ENCODE measurements at places on chromosomes 6 and 20. TPM values are rescaled to one million over a fixed set of nuclear protein-coding genes. Genes with fewer than 3 reads are reported as not detected.

Gene CGA
- 0.49 TPM for total RNA-seq

Gene SRMS
- not detected for total RNA-seq

Gene SAYSD1
- total RNA-seq = 11.8 TPM

Gene CRYBG1
- total RNA-seq = 1.8 TPM

Gene CPXM1
- 2.3 TPM for total RNA-seq

Gene TTLL9
- total RNA-seq = not detected

Gene ZNF311
- 0.35 TPM for total RNA-seq

Gene THBD
- 17.4 TPM for total RNA-seq

Gene RAET1G
- 0.22 TPM for total RNA-seq

Gene SLC32A1
- total RNA-seq = not detected

Gene GABRR1
- total RNA-seq = not detected

Gene RAET1L
- total RNA-seq = not detected

- DNase-seq = no peak
Observed at GRCh38 chr6:70547313-70547712, 19.4 kb upstream of the SDHAF4 start.

GRCh38 chr6:4055420-4056041 is 23.4 kb downstream of the FAM217A start:
- no peak for DNase-seq

DNA sequence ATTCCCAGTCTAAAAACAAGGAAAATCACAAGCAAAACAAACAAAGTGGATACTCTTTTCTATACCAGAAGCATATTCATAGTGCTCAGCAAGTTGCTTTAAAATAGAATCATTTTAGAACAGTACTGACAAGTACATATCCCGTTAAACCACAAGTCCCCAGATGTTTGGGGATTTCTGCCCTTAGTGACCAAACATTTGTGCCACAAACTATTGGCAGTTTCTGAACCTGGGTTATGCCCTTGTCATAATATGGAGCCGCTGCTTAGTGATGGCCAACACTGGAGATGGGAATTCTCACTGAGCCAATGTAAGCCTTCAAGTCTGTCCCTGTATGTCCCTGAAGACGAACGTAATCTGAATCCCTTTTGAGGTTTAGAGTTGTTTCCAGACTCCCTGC is 436.7 kb upstream of the JAG1 start:
- no peak for DNase-seq

- no peak for DNase-seq
Observed at GRCh38 chr6:2799936-2800527, 34.8 kb downstream of the WRNIP1 start.

DNA sequence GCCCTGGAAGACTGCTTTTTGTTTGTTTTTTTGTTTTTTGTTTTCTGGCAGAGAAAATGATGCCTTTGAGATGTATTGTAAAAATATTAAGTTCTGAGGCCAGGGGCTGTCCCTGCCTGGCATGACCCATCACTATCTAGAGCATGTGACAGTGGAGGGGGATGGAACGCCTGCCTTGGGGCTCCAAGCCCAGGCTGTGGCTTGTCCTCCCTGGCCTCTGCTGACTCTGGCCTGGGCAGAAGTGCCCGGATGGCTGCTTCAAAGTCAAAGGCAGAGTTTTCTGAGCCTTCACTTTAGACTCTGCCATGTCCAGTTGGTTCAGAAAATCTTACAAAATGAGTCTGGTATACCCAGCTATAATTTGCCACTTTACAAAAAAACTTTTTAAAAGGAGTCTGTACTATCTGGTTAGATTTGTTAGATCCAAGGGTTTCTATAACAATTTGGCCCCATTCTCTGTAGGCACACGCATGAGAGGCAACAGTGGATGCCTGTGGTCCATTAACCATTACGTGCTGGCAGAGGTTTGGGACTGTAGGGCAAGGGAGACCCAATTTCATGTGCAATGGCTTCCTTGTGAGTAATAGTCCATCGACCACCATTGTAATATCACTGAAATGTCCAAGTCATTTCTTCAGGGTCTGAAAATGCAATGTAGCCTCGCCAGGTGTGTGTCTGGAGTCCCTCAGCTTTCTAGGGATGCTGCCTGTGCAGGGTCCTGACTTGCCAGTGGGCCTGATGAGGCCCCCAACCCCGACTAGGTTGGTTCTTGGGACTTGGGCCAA is 8.3 kb downstream of the PPP1R3G start:
- no peak for DNase-seq

- no peak for DNase-seq
Observed at GRCh38 chr6:134741200-134741536, 208.7 kb downstream of the ALDH8A1 start.

GRCh38 chr6:13427316-13427715 is 60.1 kb downstream of the GFOD1 start:
- DNase-seq = no peak

- DNase-seq = no peak
Observed at GRCh38 chr6:84618836-84619235, 145.6 kb downstream of the TBX18 start.

GRCh38 chr6:114762145-114762544 is 419.3 kb upstream of the HS3ST5 start:
- no peak for DNase-seq

DNA sequence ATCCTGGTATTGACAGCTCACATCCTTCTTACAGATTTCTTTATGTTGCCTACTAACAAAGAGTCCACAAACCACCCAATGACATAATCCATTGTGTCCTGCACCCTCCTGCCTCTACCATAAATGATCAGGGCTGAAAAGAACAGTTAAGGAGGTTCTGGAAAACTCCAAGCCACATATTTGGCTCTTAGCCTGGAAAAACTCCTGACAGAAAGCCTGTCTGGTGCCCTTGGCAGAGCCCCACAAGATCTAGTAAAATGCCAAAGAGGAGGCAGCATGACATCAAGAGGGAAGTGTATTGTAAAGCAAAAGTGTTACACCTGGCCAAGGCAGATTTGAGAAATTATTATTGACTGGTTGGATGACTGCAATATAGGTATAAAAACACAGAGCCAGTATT is 126.4 kb upstream of the VGLL2 start:
- no peak for DNase-seq

GRCh38 chr6:112216662-112217551 is 37.5 kb downstream of the LAMA4 start:
- no peak for DNase-seq

DNA sequence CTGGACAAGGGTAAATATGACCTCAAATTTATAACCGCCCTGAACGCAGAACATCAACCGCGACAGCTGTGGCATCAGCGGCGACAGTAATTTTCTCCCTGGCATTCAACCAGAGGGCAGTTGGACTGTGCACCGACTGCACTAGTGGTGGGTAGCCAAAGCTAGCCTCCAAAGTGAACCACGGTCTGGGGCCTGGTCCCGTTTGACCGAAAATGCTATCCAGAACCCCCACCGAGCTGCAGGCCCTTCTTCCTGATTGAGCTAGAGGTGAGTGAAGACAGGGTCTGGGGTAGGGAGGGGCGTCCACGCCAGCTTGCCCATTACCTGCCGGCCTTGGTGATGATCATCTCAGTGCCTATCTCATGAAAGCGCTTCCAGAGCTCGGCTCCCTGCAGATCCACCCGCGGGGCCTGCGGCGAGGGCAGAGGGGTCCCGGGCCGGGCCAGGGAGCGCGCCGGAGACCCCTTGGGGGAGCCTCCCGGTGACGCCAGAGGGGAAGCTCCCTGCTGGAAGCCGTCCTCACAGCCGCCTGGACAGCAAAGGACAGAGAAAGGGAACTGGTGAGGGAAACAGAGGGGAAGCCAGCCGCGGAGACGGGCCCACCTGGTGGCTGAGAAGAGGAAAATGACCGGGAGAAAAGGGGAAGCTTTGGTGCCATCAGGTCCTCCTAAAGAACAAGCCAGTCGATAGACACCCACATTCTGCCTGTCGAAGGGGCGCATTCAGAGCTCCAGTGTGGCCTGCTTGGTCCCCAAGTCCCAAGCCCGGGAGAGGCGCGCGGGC is 2.0 kb downstream of the TBX18 start:
- DNase-seq = peak; percentile 60

GRCh38 chr6:138559143-138559542 is 59.8 kb upstream of the NHSL1 start:
- no peak for DNase-seq

- no peak for DNase-seq
Observed at GRCh38 chr6:125392682-125393081, 90.9 kb upstream of the HDDC2 start.

GRCh38 chr20:24359321-24360027 is 110.0 kb upstream of the SYNDIG1 start:
- DNase-seq = no peak

DNA sequence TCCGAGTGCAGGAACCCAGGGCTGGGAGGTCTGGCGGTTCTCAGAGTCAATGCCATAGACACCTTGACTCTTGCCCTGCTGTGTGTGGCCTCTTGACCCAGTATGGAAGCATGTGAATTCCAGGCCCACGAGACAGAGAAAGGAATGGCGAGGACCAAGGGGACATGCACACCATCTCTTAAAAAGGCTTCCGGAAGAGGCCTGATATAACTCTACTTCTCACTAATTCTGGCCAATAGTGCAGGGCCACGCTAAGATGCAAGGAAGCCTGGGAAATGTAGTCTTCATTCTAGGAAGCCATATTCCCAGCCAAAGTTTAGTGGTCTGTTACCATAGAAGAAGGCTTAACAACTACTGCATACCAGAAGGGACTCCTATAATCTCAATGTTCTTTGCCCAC is 177.0 kb upstream of the KCNG1 start:
- no peak for DNase-seq

DNA sequence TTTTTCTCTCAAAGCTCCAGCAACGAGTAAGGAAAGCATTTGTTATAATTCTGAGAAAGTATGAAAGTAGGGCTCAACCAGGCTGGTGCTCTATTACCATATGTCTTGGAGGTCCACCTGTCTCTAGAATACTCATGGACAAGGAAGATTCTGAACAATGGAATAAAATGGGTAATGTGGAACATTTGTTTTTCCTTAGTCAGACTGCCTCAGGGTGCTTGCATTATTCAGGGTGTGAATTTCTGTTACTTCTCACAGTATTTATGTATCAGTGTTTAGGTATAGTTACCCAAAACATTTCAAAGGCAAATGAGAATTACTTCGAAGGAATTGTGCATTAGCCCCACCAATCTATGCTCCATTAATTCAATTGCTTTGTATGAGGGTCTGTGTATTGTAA is 586.2 kb upstream of the CITED2 start:
- no peak for DNase-seq

DNA sequence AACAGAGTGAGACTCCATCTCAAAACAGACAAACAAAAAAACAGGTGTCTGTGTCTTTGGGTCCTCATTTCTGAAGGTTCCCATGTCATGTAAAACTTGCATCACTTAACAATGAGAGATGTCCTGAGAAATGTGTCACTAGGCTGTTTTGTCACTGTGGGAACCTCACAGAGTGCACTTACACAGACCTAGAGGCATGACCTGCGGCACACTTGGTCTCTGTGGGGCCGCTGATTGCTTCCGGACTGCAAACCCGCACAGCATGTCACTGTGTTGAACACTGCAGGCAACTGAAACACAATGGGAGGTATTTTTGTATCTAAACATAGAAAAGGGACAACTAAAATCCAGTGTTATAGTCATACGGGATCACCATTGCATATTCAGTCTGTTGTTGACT is 42.3 kb upstream of the TMEM181 start:
- no peak for DNase-seq

- DNase-seq = no peak
Observed at GRCh38 chr6:101203664-101204063, 189.8 kb upstream of the GRIK2 start.

DNA sequence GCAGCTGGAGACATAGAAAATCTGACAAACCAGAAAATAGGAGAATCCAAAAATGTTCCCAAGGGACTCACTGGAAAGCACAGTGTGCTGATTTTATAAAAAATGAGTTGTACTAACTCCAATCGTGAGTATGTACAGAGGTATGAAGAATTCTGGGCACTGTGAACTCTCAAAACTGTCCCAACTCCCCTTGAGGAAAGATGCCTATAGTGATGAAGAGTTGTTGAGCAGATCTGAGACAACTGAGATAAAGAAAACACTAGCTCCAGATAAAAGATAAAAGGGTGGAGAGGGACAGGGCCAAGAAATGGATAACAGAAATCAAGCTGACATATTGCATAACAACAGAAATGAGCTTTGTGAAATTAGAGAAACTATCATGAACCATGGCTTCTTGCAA is 481.4 kb downstream of the MAFB start:
- no peak for DNase-seq

DNA sequence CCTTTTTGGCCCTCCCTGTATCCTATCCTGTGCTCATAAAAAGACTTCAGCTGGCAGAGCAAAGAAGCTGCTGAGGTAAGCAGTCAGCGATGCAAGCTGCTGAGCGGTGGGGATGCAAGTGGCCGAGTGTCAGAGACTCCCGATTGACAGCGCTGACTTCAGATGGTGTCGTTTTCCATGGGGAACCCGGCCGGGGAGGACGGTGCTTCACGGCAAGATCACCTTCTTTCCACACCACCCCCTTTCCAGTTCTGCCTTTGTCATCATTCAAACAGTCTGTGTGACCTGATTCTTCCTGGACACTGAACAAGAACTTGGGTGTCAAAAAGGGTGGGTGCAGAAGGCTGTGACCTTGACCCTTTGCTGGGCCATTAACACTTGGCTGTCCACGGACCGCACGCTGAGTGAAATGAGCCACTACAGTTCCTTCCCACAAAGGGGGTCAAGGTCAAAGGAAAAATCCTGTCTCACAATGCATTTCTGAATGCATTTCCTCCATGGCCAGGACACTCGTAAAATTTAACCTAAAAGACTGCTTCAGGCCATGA is 52.9 kb upstream of the UNC93A start:
- DNase-seq = no peak

GRCh38 chr6:41175084-41175483 is 12.2 kb upstream of the TREM2 start:
- no peak for DNase-seq

GRCh38 chr6:46491201-46491627 is at the start of gene RCAN2:
Gene RCAN2 (minus strand): TSS chr6:46491449.
- DNase-seq = peak; percentile 84

DNA sequence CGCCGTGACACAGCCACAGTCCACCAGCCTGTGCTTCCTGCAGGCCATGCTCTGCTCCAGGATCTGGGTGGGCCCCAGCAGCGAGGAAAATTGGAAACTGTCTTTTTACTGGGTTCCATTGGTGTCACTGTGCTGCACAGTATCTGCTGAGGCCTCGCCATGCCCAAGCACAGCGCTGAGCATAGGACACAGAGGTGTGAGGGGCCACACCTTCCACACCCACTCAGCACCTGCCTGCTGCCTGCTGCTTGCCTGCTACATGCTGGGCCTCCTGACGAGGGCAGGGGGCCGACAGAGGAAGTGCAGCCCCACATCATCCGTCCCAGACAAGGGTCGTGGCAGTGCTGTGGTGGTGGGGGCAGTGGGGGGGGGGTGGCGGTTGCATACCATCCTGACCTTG is 173.0 kb upstream of the THBS2 start:
- DNase-seq = no peak

- no peak for DNase-seq
Observed at GRCh38 chr20:41746635-41747034, 128.5 kb upstream of the CHD6 start.

DNA sequence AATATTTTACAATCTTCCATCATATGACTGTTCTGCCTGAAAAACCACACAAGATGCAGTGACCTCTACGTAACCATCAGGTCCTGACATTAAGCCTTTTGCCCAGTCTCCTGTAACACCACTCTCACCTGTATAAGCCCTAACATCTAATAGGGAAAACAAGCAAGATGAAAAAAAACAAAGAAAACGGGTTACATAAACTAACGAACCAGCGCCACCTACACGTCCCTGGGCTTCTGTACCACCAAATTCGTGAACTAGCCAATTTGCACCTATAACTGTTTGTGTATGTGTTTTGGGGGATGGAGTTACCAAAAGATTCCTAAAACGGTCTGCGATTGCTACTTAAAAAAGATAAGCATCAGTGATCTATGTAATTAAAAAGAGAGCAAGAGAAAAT is 70.2 kb downstream of the BLOC1S5 start:
- no peak for DNase-seq
